ENCODE measurements at places on chromosomes 12 and 14. TPM values are rescaled to one million over a fixed set of nuclear protein-coding genes. Genes with fewer than 3 reads are reported as not detected.

DNA sequence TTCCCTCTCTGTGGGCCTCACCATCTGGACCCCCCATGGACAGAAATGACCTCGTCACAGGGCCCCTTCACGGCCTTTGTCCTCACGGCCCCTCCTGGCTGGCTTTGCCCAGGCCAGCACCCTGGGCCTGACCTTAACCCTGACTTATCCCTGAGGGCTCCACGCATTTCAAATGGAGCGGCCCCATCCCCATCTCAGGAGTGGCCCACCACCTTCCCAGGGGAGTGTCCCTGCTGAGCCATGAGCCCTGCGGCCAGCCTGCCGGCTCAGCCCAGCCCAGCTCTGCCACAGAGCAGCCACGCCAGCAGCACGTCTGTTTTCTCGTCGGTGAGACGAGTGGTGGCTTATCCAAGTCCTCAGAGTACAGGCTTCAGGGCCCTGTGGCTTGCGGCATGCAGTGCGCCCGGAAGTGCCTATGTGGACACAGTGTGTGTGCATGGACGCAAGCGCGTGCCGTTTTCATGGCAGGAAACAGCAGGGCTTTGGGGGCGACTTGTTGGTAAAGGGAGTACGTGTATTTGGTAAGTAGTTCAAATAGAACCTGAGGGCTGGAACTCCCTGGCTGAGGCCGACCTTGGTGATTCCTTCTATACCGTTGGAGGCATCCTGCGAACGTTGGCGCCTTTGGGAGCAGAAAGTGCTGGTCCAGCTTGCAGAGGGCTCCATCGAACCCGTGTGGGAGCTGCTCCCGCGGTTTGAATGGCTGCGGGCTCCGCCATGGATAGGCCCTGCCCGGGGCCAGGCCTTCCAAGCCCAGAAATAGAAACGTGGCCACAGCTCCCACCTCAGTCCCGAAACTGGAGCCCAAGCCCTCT, 52.1 kb downstream of the LRCOL1 start:
- DNase-seq, result no peak

DNA sequence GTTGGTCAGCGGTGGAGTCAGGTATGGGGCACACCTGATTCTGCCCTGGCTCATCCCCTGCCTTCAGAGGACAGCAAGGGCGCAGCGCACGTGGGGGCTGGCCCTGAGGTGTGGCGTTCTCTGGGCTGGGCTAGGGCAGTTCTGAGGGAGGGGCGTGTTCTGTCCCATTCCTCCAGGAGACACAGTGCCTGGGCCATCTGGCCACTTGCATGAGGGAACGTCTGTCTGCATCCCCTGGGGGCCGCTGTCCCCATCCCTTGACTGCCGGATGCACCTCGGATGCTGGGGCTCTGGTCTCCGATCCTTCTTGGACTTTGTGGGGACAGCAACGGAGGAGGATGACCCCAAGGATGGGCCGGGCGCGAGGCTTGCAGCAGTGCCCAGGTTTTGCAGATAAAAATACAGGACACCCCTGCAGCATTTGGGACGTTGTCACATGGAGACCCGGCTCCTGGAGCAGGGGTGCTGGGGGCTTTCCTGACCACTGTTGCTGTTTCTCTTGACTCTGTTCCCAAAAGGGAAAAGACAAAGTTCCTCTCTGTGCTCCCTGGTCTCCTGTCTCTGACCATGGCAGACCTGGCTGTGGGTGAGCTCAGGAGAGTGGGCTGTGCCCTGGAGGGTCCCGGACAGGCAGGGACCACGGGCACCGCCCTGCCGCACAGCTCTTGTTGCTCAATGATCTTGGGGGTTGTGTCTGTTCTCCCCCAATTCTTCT, 6.9 kb downstream of the MTA1 start:
- DNase-seq, result no peak

GRCh38 chr12:124295431-124296058, 652 bp downstream of the RFLNA start:
- no peak for DNase-seq

- no peak for DNase-seq
These were observed 629 bp upstream of the TTC7B start for GRCh38 chr14:90816681-90817436.

- DNase-seq, result no peak
These were observed 229.1 kb upstream of the PELI2 start for GRCh38 chr14:55889124-55889523.

GRCh38 chr14:64196814-64197411, 97.3 kb downstream of the ESR2 start:
- no peak for DNase-seq

Gene KCNC2
- not detected for total RNA-seq

Gene RNF34
- total RNA-seq, result 62.7 TPM
